Activated naive CD8-positive, alpha-beta T cell treated with anti-CD3 and anti-CD28 coated beads for 36 hours (primary cell): ENCODE measurements at places on chromosomes 4 and X. TPM values are rescaled to one million over a fixed set of nuclear protein-coding genes. Genes with fewer than 3 reads are reported as not detected.

GRCh38 chrX:87425618-87426017, 92.0 kb upstream of the KLHL4 start:
- no peaks in the 10 kb centered on the region for H3K27me3 ChIP-seq
- no peak overlapping the region for H3K27ac ChIP-seq
- no peaks in the 10 kb centered on the region for H3K36me3 ChIP-seq
- no peak for DNase-seq

DNA sequence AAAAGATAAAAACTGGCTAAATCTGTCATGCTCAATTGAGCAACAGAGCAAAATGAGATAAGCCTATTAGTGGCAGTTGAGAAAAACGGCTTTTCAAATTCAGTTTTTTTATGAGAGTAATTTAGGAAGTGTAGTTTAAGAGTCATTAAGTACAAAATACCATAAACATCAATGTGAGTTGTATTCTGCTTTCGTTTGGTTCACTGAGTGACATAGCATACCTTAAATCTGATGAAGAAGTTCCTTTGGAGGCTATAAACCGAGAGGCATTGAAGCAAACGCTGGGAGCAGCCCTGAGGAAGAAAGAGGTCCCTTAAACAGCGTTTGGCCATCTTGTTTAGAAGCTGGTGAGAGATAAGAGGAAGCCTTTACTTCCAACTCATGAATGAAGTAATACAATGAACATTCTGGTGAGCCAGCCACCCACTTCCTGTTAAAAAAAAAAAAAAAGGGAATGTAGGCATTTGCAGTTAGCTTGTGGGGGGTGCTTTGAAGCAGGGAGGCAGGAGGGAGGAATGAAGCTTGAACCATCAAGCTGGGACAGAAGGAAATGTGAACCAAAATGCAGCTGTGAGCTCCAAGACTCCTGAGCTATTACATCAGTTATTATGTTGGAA, 132.3 kb downstream of the ZNF330 start:
- no peaks in the 10 kb centered on the region for H3K4me1 ChIP-seq
- H3K27ac ChIP-seq: no peak overlapping the region
- no peak overlapping the region for H3K4me3 ChIP-seq
- H3K36me3 ChIP-seq: no peaks in the 10 kb centered on the region

DNA sequence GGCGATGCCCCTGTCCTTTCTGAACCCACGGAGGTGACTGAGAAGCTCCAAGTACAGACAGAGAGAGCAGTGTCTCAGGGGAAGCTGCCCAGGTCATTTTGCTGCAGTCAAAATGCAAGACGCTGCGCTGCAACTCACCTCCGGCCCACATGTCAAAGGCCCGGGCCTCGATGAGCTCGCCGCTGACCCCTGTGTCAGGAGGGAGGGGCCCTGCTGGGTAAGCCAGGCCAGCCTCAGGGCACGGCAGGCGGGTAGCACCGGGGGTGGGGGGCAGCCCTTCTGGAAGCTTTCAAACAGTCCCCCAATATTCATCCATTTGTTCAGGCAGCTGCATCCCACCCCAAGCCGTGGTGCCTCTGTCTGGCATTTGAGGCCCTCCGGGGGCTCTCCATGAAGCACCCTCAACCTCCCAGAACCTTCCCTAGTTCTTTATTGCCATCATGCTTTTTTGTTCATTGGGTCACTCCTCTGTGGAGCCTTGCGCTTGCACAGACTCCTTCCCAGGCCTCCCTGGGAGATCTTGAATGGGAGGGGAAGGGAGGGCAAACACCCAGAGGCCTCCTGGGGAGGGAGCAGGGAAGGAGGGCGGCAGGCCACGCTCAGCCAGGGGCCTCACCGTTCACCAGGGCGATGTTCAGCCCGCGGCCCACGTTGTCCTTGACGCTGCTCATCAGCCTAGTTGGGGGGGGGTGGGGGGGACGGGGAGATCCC, 8.2 kb downstream of the FAM3A start:
- peaks cover 20% of the 10 kb centered on the region for H3K36me3 ChIP-seq
- no peak overlapping the region for H3K4me3 ChIP-seq
- H3K27me3 ChIP-seq: no peaks in the 10 kb centered on the region
- no peak overlapping the region for H3K27ac ChIP-seq
- no peak for DNase-seq

DNA sequence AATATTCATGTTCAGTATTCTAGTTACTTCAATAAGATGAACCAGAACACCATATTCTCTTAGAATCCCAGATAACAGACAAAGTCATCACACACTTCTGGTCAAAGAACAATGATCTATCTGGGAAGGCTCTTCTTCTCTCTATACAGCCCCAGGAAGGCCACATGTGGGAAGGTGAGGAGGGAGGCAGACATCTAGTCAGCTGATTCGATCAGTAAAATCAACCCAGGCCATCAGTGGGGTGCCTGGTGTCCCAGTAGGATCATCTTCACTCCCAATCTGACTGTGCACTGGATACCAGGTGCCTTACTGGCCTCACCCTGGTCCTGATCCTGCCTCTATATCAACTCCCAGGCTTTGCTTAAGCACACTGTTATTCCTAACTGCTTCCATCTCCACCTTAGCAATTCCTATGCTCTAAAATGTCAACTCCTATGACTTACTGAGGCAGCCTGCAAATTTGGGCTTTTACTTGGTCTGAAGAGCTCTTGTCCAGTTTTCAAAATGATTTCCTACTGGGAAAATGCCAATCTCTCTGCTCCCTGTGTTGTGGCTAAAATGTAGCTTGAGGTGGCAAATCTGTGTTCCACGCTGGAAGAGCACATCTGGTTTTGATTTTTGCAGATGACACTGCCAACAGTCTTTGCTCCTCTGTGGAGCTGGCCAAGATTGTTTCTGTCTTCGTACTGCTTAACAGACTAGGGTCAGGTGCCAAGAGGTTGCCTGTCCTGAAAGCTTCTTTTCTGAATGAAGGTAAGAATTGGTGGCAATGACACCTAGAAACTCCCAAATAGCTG, 128.7 kb downstream of the MGST2 start:
- no peaks in the 10 kb centered on the region for H3K27me3 ChIP-seq
- H3K36me3 ChIP-seq: no peaks in the 10 kb centered on the region
- H3K4me1 ChIP-seq: no peaks in the 10 kb centered on the region
- no peak for DNase-seq
- no peak overlapping the region for H3K27ac ChIP-seq
- H3K4me3 ChIP-seq: no peak overlapping the region

GRCh38 chrX:857376-857775, 226.8 kb downstream of the SHOX start:
- no peak for DNase-seq
- H3K27ac ChIP-seq: no peak overlapping the region
- no peaks in the 10 kb centered on the region for H3K36me3 ChIP-seq
- no peaks in the 10 kb centered on the region for H3K4me1 ChIP-seq
- no peaks in the 10 kb centered on the region for H3K27me3 ChIP-seq

- H3K27me3 ChIP-seq: peaks cover 13% of the 10 kb centered on the region
- DNase-seq: no peak
- no peaks in the 10 kb centered on the region for H3K36me3 ChIP-seq
- H3K4me1 ChIP-seq: no peaks in the 10 kb centered on the region
These were observed 12.2 kb downstream of the FAM149A start for GRCh38 chr4:186116697-186117096.

- H3K27ac ChIP-seq: no peak overlapping the region
- no peak for DNase-seq
- H3K4me1 ChIP-seq: no peaks in the 10 kb centered on the region
- H3K4me3 ChIP-seq: no peak overlapping the region
- no peaks in the 10 kb centered on the region for H3K27me3 ChIP-seq
These were observed 27.7 kb downstream of the RGS12 start for GRCh38 chr4:3320361-3321023.

GRCh38 chr4:133596459-133596858, 447.4 kb downstream of the PCDH10 start:
- DNase-seq: no peak
- H3K4me3 ChIP-seq: no peak overlapping the region
- H3K36me3 ChIP-seq: no peaks in the 10 kb centered on the region
- H3K27me3 ChIP-seq: no peaks in the 10 kb centered on the region
- no peak overlapping the region for H3K27ac ChIP-seq

DNA sequence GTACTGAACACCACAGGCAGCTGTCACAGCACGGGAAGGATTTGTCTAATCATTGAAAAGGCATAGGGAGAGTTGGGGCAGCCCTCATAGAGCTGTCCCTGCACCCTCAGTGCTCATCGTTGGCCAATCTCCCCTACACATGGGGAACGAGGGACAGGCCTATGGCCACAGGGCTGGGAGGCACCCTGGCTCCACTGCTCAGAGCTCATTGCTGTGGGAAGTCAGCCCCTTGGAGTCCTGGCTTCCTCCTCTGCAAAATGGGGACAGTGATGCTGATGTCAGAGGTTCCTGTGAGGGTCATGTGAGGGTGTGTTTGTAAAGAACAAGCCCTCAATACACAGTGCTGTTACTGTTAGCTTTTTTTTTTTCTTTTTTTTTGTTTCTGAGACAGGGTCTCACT, 19.3 kb upstream of the HTRA3 start:
- no peak for DNase-seq
- no peaks in the 10 kb centered on the region for H3K36me3 ChIP-seq
- H3K4me1 ChIP-seq: no peaks in the 10 kb centered on the region

DNA sequence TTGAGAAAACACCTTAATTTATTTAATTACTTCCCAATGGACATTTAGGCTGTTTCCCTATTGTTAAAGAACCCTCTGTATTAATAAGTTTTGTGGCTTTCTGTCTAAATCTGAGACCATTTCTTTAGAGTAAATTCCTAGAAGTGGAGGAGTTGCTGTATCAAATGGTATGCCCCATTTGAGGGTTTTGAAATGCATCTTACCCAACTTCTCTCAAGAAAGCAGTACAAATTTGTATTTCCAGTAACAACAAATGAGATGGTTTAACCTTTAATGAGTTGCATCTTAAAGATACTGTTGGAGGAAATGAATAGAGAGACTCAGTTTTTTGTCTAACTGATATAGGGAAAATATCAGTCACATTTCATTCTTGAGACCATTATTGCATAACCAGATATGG, 70.5 kb upstream of the CBLL2 start:
- H3K4me3 ChIP-seq: no peak overlapping the region
- no peak for DNase-seq
- H3K36me3 ChIP-seq: peaks cover 15% of the 10 kb centered on the region
- H3K27ac ChIP-seq: no peak overlapping the region
- H3K27me3 ChIP-seq: peaks cover 4% of the 10 kb centered on the region

DNA sequence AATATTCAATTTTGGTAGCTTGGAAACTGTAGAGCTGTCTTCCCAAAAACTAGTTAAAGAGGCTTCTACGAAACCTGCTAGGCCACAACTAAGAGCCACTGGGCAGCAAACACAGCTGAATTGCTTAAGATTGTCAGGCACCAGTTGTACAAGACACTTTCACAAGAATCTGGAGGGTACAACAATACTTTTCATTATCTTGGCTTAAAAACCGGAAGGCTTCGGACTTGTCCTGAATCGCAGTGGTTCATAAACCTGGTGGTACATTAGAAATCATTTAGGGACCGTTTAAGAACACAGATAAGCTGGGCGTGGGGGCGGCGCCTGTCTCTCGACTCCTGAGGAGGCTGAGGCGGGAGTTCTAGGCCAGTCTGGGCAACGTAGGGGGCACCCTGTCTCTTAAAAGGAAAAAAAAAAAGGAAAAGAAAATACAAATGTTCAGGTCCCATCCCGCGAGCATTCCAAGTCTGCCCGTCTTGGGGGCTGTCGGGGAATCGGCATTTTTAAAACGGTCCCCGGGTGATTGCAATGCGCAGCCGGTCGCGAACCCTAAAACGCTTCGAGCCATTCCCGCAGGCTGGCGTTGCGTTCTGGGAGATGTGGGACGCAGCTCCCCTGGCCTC, 763 bp downstream of the PYURF start:
- H3K27ac ChIP-seq: peak overlapping the region; percentile 92
- H3K4me1 ChIP-seq: peaks cover 37% of the 10 kb centered on the region
- H3K36me3 ChIP-seq: peaks cover 6% of the 10 kb centered on the region
- peak; percentile 50 for DNase-seq
- peak overlapping the region; percentile 96 for H3K4me3 ChIP-seq
- no peaks in the 10 kb centered on the region for H3K27me3 ChIP-seq

- H3K4me1 ChIP-seq: peaks cover 9% of the 10 kb centered on the region
- DNase-seq: no peak
- no peak overlapping the region for H3K4me3 ChIP-seq
- no peaks in the 10 kb centered on the region for H3K36me3 ChIP-seq
- no peak overlapping the region for H3K27ac ChIP-seq
These were observed 51.8 kb downstream of the TMPRSS11E start for GRCh38 chr4:68499021-68499420.

GRCh38 chrX:130556951-130557350, 155.2 kb downstream of the RBMX2 start:
- no peaks in the 10 kb centered on the region for H3K4me1 ChIP-seq
- H3K27me3 ChIP-seq: peaks cover 3% of the 10 kb centered on the region
- no peak overlapping the region for H3K4me3 ChIP-seq
- H3K27ac ChIP-seq: no peak overlapping the region

DNA sequence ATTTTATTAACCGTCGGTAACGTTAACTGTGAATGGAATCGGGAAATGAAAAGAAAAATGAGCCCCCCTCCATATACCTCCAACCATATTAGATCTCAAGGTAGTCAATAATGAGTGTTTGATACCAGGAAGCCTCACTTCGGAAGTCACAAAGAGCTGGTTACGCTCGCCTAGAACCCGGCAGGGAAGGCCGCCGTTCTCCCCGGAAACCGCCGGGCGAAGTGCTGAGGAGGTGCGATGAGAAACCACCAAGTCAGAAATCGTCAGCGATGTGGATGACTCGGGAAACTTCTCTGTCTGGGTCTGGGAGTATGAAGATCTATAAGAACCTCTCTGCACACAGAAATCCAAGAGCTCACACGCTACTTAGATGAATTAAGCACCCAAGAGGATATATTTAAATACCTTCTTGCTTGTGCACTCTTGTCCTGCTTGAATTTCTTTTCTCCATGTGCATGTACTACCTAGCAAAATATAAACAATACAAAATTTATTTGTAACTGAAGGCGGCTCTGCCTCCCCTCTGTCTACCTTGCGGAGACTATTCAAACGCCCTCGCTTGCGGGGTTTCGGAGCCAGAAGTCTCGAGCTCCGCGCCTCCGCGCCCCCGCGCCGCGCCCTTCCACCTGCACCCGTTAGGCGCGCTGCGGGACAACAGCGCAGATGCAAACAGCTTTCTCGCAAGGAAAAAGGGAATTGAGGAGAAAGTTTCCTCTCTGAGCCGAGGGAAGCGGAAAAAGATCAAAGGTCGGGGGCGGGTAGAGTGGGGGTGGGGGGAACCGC, 17.8 kb downstream of the NKX6-1 start:
- no peak overlapping the region for H3K27ac ChIP-seq
- no peak overlapping the region for H3K4me3 ChIP-seq
- peaks cover 4% of the 10 kb centered on the region for H3K36me3 ChIP-seq
- DNase-seq: no peak
- peaks cover 83% of the 10 kb centered on the region for H3K27me3 ChIP-seq

DNA sequence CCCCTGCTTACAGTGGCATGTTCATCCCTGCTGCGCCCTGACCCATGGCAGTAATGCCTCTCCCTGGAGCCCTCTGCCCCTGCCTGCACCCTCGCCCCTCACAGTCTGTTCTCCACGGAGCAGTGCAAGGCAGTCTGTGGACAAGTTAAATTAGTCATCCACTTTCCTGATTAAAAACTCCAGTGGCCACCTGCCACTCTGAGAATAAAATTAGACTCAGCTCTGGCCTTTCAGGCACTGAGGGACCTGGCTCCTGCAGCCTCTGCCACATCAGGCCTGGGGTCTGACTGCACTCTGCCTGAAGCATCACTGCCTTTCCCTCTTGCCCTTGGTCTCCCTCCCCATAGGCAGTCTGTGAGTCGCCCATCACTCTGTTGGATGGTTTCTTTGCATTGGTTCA, 53.6 kb downstream of the GRK4 start:
- H3K27me3 ChIP-seq: no peaks in the 10 kb centered on the region
- H3K4me3 ChIP-seq: no peak overlapping the region
- peaks cover 1% of the 10 kb centered on the region for H3K4me1 ChIP-seq
- H3K36me3 ChIP-seq: no peaks in the 10 kb centered on the region
- DNase-seq: no peak

Gene SSX2
- not detected for total RNA-seq

Gene PDK3
- total RNA-seq: 38.2 TPM

Gene TLR3
- not detected for total RNA-seq

Gene KLHL8
- 17.4 TPM for total RNA-seq

Gene GRSF1
- 122 TPM for total RNA-seq

Gene MAP7D3
- 17.9 TPM for total RNA-seq

Gene HEPH
- total RNA-seq: not detected

Gene BCAP31
- total RNA-seq: 103 TPM
